Naive thymus-derived CD8-positive, alpha-beta T cell (primary cell): ENCODE measurements at places on chromosomes 16 and 17. TPM values are rescaled to one million over a fixed set of nuclear protein-coding genes. Genes with fewer than 3 reads are reported as not detected.

DNA sequence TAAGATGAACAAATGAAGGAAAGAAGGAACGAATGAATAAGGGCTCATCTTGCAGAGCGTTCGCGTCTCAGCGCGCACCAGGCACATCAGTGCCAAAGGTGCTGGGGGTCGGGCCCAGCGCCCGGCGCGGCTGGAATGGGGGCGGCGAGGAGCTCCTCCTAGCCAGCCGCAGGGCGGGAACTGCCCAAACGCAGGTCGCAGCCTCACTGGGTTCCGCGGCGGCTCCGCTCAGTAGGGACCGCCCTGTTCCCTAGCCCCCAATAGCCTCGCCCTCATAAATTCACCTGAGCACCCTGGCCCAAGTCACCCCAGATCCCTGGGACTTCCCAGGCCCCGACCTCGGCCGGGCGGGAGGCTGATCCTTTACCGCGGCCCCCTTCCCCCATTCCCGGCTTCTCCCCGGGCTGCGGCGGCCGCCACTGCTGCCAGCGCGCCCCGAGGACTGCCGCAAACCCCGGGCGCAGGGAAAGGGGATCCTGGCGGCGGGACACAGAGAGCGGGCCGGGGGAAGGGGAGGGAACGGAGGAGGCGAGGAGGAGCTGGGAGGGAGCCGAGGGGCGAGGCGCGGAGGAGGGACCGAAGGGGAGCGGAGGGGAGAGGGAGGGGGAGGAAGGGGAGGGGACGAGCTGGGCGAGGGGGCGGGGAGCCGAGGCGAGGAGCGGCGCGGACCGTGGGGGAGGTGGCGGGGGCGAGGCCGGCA lies 377 bp upstream of the CRHR1 start:
- peak overlapping the region; percentile 72 for H3K4me3 ChIP-seq
- no peak overlapping the region for H3K27ac ChIP-seq
- DNase-seq = peak; percentile 11
- H3K36me3 ChIP-seq = no peaks in the 10 kb centered on the region
- peaks cover 5% of the 10 kb centered on the region for H3K4me1 ChIP-seq

DNA sequence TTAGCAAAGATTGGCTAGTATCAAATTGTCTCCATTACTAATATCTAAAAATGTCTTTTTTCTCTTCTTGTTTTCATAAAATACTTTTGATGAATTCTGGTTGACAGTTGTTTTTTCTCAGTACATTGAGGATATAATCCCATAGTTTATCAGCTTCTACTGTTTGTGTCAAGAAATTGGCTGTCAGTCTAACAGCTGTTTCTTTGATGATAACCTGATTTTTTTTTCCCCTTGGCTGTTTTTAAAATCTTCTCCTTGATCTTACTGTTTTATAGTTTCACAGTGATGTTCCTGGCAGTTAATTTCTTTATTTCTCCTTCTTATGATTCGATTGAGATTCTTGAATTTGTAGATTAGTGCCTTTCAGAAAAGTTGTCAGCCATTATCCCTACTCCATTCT lies 315.3 kb upstream of the PMFBP1 start:
- no peak overlapping the region for H3K27ac ChIP-seq
- no peak overlapping the region for H3K4me3 ChIP-seq
- H3K27me3 ChIP-seq = no peaks in the 10 kb centered on the region

DNA sequence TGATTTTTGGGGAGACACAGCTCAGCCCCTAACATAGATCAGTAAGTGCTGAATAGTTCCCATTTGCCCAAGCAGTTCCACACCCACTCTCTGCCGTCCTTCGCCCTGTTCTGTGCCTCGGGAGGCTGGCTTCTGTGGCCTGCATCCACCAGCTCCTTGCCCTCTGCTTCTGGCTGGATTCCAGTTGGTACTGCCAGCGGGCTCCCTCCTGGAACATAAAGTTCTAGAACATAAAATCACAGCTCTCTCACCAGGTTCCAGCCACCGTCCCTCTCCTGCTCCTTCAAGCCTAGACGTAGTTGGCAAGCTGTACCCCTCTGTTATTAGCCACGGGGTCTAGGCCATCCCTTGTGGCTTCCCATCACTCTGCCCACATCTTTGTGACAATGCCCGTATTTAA lies 3.9 kb upstream of the MRPS23 start:
- H3K27ac ChIP-seq = no peak overlapping the region
- peaks cover 3% of the 10 kb centered on the region for H3K36me3 ChIP-seq
- DNase-seq = no peak

GRCh38 chr16:14140923-14141322 lies 69.8 kb downstream of the MRTFB start:
- DNase-seq = no peak
- no peak overlapping the region for H3K4me3 ChIP-seq
- no peak overlapping the region for H3K27ac ChIP-seq
- no peaks in the 10 kb centered on the region for H3K4me1 ChIP-seq
- no peaks in the 10 kb centered on the region for H3K27me3 ChIP-seq

DNA sequence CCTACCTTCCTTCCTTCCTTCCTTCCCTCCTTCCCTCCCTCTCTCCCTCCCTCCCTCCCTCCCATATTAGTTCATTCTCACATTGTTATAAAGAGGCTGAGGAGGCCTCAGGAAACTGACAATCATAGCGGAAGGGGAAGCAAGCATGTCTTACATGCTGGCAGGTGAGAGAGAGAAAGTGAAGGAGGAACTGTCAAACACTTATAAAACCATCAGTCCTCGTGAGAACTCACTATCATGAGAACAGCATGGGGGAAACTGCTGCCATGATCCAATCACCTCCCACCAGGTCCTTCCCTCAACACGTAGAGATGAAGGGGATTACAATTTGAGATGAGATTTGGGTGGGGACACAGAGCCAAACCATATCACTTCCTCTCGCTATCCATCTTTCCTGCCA lies 281.6 kb upstream of the FOXF1 start:
- no peaks in the 10 kb centered on the region for H3K4me1 ChIP-seq
- no peak for DNase-seq
- no peak overlapping the region for H3K4me3 ChIP-seq
- H3K27ac ChIP-seq = no peak overlapping the region
- no peaks in the 10 kb centered on the region for H3K36me3 ChIP-seq

GRCh38 chr16:27355610-27356009 lies 41.8 kb downstream of the IL4R start:
- peak overlapping the region; percentile 75 for H3K27ac ChIP-seq
- DNase-seq = peak; percentile 27
- H3K27me3 ChIP-seq = no peaks in the 10 kb centered on the region
- peaks cover 15% of the 10 kb centered on the region for H3K4me1 ChIP-seq

DNA sequence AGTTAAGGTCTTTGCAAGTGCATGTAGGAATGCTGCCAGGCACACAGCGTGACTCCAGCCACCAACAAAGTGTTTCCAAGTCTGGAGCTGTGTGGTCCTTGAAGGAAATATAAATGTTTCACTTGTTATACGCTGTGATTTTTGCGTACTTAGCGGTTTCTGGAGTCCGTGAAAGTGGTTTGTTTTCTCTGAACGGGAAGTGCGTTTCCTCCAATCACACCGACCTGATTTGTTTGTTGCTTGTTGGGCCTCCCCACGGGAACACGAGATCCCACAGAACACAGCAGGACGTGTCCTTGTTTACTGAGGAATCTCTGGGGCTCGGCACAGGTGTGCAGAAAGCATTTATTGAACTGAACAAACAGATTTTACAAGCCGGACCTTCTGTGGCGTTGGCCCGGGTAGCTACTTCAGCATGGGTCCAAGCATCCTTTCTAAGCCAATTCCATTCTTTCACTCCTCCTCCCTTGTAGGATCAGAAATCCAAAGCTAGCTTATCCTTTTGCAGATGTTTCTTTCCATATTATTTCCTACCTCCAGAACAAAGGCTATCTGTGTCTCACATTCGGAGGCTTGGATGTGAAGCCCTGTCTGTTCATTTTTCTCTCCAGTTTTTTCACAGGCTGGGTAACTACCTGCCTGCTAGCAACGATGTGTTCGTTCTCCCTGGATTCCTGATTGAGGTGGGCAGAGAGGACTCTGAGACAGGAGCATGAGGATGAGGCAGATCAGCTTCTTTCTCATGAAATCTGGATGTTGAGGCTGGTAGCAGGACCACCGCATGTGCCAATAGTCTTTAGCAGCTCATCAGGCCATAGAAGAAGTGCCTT lies 44.6 kb downstream of the ABAT start:
- H3K27me3 ChIP-seq = no peaks in the 10 kb centered on the region
- peaks cover 6% of the 10 kb centered on the region for H3K36me3 ChIP-seq

GRCh38 chr17:51230306-51230705 lies 29.5 kb downstream of the MBTD1 start:
- H3K27me3 ChIP-seq = no peaks in the 10 kb centered on the region
- H3K4me1 ChIP-seq = peaks cover 16% of the 10 kb centered on the region
- H3K4me3 ChIP-seq = no peak overlapping the region
- H3K27ac ChIP-seq = peak overlapping the region; percentile 66
- no peak for DNase-seq

DNA sequence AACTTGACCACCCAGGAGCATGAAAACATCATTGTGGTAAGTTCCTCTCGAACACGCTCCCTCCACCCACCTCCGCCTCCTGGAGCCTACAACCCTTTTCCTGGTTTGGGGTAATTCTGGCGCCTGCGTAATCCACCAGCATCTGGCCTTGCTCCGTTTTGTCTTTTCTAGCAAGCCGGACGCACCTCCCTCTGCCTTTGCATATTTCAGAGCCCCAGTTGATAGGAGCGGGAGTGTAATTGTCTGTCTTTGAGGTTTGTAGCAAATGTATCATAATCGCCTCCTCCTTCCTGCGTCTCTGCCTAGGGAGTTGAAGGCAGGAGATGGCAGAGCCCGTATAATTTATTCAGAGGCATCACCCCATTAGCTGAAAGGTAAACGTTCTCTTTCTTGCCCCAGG lies 121.3 kb upstream of the PLCG2 start:
- H3K27ac ChIP-seq = peak overlapping the region; percentile 8
- no peak overlapping the region for H3K4me3 ChIP-seq
- peaks cover 10% of the 10 kb centered on the region for H3K4me1 ChIP-seq
- H3K36me3 ChIP-seq = peaks cover 74% of the 10 kb centered on the region
- no peak for DNase-seq
- H3K27me3 ChIP-seq = no peaks in the 10 kb centered on the region

GRCh38 chr17:62668091-62668804 lies 40.8 kb downstream of the MRC2 start:
- H3K27ac ChIP-seq = peak overlapping the region; percentile 78
- H3K4me1 ChIP-seq = peaks cover 8% of the 10 kb centered on the region
- H3K4me3 ChIP-seq = no peak overlapping the region
- H3K36me3 ChIP-seq = peaks cover 2% of the 10 kb centered on the region

DNA sequence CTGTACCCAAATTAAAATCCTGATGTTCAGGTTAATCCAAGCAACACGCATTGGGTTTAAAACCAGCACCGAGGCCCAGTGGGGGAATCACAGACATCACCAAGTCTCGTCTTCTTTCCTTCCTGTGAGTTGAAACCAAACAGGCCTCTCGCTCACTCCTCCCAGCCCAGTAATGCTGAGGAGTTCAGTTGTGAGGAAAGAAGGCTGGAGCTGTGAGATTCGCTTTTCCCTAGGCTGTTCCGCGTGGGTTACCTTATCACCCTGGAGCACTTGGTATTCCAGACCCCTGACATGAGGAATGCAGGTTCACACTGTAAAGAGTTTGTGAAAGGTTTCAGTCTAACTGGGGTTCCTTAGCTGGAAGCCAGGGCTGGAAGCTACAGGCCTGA lies 20.8 kb downstream of the CIBAR2 start:
- H3K27me3 ChIP-seq = no peaks in the 10 kb centered on the region
- peak overlapping the region; percentile 69 for H3K27ac ChIP-seq

GRCh38 chr16:49280105-49280741 lies 1.4 kb downstream of the CBLN1 start:
- H3K4me3 ChIP-seq = peak overlapping the region; percentile 51
- peaks cover 80% of the 10 kb centered on the region for H3K27me3 ChIP-seq
- DNase-seq = no peak
- H3K36me3 ChIP-seq = no peaks in the 10 kb centered on the region
- peaks cover 16% of the 10 kb centered on the region for H3K4me1 ChIP-seq

- DNase-seq = no peak
- H3K4me3 ChIP-seq = no peak overlapping the region
- peaks cover 10% of the 10 kb centered on the region for H3K4me1 ChIP-seq
- H3K27me3 ChIP-seq = no peaks in the 10 kb centered on the region
- no peaks in the 10 kb centered on the region for H3K36me3 ChIP-seq
- no peak overlapping the region for H3K27ac ChIP-seq
These were observed 9.8 kb upstream of the TNRC6C start for GRCh38 chr17:77948690-77949114.

GRCh38 chr16:1643521-1643920 lies 31.4 kb downstream of the CRAMP1 start:
- H3K4me1 ChIP-seq = peaks cover 29% of the 10 kb centered on the region
- DNase-seq = no peak
- no peaks in the 10 kb centered on the region for H3K27me3 ChIP-seq

DNA sequence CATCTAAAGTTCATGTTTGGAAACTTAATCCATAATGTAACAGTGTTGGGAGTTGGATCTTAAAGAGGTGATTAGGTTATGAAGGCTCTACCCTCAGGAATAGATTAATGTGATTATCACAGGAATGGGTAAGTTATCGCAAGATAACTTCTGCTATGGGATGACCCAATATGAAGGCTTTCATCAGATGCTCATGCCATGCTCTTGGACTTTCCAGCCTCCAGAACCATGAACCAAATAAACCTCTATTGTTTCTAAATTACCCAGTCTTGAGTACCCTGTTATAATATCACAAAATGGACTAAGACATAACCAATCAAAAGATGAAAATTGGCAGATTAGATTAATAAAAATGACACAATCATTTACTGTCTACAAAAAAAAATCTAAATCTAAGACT lies 906.9 kb upstream of the SOX9 start:
- no peak for DNase-seq
- no peaks in the 10 kb centered on the region for H3K4me1 ChIP-seq
- H3K27ac ChIP-seq = no peak overlapping the region

DNA sequence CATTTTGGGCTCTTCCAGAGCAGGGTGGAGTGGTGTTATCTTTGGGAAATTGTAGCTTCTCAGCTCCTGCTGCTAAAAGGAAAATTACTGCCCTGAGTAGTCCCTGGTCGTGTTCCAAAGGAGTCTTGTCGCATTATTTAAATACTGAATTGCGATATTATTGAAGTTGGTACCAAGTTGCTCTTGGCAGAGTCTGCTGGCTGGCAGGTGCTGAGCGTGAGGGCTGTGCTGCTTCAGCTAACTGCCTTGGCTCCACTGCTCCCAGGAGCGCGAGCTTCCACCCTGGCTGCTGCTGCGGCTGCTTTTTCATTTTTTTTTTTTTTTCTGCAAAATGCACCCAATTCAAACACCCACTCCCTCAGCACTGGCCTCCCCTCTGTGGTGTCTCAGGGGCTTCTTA lies 289.8 kb downstream of the MAF start:
- no peaks in the 10 kb centered on the region for H3K36me3 ChIP-seq
- peaks cover 4% of the 10 kb centered on the region for H3K4me1 ChIP-seq
- no peak for DNase-seq
- H3K27me3 ChIP-seq = peaks cover 4% of the 10 kb centered on the region
- no peak overlapping the region for H3K4me3 ChIP-seq

GRCh38 chr17:50219939-50220465 lies 18.6 kb upstream of the COL1A1 start:
- H3K4me3 ChIP-seq = no peak overlapping the region
- no peak overlapping the region for H3K27ac ChIP-seq
- H3K4me1 ChIP-seq = peaks cover 3% of the 10 kb centered on the region
- H3K27me3 ChIP-seq = peaks cover 2% of the 10 kb centered on the region
- no peak for DNase-seq

GRCh38 chr16:47826070-47826469 lies 329.7 kb downstream of the ABCC12 start:
- no peak overlapping the region for H3K4me3 ChIP-seq
- no peak overlapping the region for H3K27ac ChIP-seq
- DNase-seq = no peak
- peaks cover 17% of the 10 kb centered on the region for H3K36me3 ChIP-seq
- H3K4me1 ChIP-seq = no peaks in the 10 kb centered on the region

The TBC1D28 gene
- polyA plus RNA-seq = not detected

The TEKT5 gene
- not detected for polyA plus RNA-seq

The ICAM2 gene
- 218 TPM for polyA plus RNA-seq

The SEC14L5 gene
- not detected for polyA plus RNA-seq

The EPOP gene
- 0.10 TPM for polyA plus RNA-seq

The C17orf100 gene
- polyA plus RNA-seq = 6.4 TPM

The C17orf50 gene
- polyA plus RNA-seq = 0.67 TPM

The TBX2 gene
- not detected for polyA plus RNA-seq

The TBC1D3I gene
- polyA plus RNA-seq = not detected
